ENCODE measurements at places on chromosomes 1 and 21.

DNA sequence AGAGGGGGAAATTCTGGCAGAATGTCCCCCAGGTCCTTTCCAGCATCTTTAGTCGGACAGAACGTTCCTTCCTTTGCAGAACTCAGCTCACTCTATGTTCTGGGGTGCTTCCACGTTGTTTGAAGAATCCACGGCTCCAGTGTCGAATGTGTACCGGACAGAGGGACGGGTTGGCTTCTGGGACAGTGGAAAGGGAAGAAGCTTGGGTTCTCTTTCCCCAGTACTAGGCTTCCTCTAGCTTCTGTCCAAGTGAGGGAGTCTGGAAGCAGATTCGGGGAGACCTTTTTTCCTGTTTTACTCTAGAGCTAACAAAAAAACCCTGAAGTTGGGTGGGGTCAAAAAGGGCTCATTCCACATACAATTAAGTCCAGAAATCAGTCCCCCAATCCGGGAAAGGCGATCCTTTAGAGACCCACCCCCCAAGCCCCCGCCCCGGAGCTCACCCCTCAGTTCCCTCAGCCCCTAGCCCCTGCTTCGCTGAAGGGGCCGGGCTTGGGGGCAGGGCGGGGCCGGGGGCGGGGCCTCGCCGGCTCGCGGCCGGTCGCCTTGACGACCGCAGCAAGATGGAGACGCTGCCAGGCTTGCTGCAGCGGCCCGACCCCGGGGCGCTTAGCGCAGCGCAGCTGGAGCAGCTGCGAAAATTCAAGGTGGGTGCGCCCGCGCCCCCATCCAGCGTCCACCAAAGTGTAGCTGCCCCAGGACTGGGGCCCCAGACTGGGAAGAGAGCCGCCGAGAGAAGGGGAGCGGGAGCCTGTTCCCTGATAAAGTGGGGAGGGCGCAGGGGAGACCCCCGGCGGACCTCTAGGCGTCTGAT is at the start of gene RIIAD1:
TSS of gene RIIAD1 (plus strand) at position 549 of the 814 bp plus-strand sequence. CDS start at position 564, 15 bp downstream.
- peak; percentile 23 for DNase-seq

DNA sequence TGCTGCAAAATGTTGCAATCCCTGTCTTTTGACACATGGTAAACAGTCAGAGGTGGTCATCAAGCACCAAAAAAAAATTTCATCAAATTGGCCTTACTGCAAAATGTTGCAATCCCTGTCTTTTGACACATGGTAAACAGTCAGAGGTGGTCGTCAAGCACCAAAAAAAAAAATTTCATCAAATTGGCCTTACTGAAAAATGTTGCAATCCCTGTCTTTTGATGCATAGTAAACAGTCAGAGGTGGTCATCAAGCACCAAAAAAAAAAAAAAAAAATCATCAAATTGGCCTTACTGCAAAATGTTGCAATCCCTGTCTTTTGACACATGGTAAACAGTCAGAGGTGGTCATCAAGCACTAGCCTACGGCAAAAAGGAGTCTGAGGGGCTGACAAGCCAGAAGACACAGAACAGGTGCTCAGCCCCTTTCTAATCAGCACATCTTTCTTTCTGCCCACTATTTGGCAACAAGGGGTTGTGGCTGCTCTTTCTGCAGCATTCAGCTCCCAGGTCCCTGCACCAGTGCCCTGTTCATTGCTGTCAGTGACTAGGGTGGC is 223.8 kb downstream of the KCNH1 start:
- DNase-seq = no peak

DNA sequence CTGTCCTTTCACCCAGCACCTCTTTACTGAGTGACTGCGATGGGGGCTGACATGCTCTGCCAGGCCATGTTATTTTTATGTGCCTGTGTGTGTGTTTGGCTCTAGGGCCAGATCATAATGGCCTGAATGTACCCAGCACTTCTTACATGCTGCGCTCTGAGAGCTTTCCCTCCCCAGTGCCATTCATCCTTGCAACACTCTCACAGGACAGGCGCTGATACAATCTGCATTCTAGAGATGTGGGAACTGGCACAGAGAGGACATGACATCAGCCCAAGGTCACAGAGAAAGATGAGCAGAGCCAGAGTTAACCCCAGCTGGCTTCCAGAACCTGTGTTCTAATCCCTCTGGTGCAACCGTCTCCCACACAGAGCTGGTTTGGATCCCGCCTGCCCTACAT is 54.5 kb downstream of the ARHGEF10L start:
- no peak for DNase-seq

DNA sequence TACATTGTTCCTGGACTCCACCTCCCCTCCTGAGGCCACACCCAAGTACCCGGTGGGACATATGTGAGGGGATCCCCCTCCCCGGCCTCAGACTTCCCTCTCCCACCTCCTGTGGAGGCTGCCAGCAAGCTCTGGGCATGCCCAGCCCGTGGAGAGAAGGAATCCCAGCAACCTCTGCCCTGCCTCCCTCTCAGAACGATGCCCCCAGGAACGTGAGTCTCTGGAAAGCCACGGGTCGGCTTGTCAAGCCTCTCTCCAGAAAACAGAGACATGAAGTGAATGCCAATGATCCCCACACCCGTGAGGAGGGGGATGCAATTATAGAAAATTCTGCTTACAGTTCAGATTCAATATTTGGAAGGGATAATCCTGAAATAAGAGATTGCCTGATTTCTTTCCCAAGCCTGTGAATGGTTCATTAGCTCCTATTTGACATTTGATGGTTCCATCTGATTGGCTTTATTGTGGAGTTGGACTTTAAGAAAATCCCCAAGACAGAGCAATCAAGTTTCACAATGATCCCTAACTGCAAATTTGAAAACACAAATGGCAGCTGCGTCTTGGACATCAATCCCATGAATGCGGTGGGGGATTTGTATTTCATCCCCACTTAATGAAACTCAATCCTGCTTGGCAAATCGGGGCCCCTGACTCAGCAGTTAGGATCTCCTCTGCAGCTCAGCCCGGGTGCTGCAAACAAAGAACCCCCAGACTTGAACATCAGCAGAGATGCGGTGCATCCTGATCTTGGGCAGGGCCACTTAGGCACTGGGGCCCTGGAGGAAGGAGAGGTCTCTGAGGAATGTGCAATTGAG is 9.1 kb upstream of the GUCA2B start:
- DNase-seq = no peak

GRCh38 chr1:233569636-233570035 is 44.3 kb upstream of the KCNK1 start:
- no peak for DNase-seq

DNA sequence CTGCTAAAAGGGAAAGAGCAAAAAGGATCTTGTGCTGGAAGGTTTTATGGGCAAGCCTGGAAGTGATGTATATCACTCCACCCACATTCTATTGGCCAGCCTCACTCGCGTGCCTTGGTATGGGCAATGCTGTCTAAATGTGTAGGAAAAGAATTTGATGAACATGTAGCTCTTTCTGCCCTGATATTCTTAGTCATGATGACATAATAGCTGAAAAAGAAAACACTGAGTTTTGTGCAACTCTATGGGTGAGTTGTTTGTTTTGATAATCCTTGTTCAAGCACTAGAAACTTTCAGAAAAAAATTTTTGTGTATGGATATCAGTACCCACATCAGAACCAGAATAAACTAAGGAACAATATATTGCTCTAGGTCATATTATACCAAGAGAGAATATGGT is 231.5 kb upstream of the ST6GALNAC5 start:
- no peak for DNase-seq

- DNase-seq = no peak
These were observed 9.8 kb downstream of the LGR6 start for GRCh38 chr1:202203238-202204039.

- DNase-seq = no peak
These were observed 6.6 kb upstream of the SPRR1B start for GRCh38 chr1:153024413-153024812.

- no peak for DNase-seq
These were observed 33.6 kb upstream of the RAP1GAP start for GRCh38 chr1:21702780-21703179.

DNA sequence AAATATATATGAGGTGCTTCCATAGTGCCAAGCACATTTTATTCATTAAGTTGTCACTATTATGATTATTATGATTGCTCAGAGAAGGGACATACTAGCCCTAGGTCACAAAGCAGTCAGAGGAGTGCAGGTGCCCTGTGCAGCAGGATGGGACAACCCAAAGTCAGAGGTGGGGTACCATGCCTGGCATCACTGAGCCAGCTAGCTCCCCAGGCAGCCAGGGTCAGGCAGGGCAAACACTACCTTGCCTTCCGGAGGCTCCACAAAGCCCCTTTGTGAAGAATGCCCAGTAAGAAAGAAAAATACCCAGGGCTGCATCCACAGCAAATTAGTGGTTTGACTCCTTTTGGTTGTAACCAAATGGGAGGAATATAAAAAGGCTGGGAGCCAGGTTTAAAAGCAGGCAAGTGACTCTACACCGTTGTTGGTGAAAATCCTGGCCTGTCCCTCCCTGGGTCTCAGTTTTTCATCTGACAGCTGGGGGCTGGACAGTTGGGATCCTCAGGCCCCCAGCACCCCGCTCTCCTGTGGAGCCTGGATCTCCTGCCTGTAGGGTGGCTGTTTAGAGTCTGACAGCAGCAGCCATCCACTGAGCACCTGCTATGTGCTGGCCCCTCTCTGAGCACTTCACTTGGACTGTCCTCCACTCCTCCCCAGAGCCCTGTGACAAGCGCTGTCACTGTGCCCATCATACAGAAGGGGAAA is 98.8 kb downstream of the GLIS1 start:
- no peak for DNase-seq

DNA sequence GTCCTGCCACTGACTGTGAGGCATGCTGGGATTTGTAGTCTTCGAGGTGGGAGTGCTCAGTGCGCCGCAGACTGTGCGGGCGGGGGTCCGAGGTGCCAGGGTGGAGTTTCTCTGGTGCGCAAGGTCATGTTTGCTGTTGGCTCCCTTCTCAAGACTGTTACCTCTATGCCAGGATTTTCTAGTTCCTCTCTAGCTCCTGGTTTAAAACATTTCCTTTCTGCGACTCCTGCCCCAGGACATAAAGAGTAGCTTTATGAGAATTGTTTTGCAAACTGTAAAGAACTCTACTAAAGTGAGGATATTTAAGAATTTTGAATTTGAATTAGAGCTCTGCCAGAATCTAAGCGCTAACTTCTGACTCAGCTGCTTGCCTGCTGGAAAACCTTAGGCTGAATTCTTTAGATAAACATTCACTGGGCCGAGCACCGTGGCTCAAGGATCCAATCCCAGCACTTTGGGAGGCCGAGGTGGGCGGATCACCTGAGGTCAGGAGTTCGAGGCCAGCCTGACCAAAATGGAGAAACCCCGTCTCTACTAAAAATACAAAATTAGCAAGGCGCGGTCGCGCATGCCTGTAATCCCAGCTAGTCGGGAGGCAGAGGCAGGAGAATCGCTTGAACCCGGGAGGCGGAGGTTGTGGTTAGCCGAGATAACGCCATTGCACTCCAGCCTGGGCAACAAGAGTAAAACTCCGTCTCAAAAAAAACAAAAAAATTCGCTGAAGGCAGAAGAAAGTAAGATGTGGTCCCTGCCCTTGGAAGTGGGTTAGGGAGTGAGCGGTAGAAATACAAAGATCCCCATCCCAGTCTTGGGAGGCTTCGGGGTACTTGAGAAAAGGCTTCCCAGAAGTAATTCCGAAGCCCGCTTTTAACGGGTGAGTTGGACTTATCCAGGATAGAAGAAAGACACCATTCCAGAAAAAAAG is 992 bp upstream of the USP48 start:
- DNase-seq = no peak

DNA sequence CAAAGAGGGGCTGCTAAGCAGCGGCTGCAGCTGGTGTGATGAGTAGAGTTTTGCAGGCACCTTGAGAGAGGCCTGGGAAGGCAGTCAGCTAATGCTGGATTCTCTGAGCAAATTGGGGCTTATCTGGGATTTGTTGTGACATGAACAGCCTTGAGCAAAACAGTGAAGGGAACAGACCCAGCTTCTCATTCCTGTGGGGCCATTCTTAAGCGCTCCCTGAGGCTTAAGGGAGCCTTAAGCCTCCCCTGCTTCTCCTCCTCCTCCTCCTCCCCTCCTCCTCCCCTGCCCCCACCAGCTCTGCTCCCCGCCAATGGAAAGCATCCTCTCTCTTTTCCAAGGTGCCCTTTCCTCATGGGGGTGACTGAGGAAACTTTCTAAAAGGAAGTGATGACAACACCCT is 21.3 kb downstream of the HMGCS2 start:
- no peak for DNase-seq

DNA sequence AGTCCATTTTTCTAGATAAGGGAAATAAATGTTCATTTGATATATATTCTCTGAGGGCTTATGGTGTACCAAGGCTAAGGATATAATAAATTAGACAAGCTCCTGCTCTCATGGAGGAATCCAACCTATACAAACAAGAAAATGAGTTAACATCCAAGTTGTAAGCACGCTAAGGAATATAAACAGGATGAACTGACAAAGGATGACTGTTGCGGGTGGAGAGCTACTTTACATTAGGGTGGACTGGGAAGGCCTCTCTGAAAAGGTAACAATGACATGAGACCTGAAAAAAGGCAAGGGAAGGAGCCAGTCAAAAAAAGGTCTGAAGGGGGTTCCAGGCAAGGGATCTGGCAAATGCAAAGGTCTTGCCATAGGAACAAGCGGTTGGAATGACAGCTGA is 3.1 kb downstream of the BCAR3 start:
- DNase-seq = no peak

- DNase-seq = no peak
These were observed 238.2 kb upstream of the SGIP1 start for GRCh38 chr1:66295803-66296202.
